ENCODE measurements at places on chromosomes 4 and X. TPM values are rescaled to one million over a fixed set of nuclear protein-coding genes. Genes with fewer than 3 reads are reported as not detected.

POLN gene
- 5.2 TPM for total RNA-seq

F8A3 gene
- total RNA-seq = 1.5 TPM

ZNF595 gene
- 42.3 TPM for total RNA-seq

NPY2R gene
- total RNA-seq = 11.8 TPM

PLXNB3 gene
- 2.2 TPM for total RNA-seq

RPS6KA6 gene
- 18.2 TPM for total RNA-seq

SPIN2A gene
- total RNA-seq = 0.74 TPM

EIF1AX gene
- 93.4 TPM for total RNA-seq

RAI2 gene
- 3.4 TPM for total RNA-seq

MAGEA12 gene
- total RNA-seq = not detected

All from temporal lobe (tissue), 4 donors.